ENCODE measurements at places on chromosomes 16 and 17.
A peak's percentile ranks its signal among the peaks of the same experiment; 100 is the strongest.

- no peak for DNase-seq
Measured at GRCh38 chr17:18161207-18162145, 22.2 kb upstream of the ALKBH5 start.

DNA sequence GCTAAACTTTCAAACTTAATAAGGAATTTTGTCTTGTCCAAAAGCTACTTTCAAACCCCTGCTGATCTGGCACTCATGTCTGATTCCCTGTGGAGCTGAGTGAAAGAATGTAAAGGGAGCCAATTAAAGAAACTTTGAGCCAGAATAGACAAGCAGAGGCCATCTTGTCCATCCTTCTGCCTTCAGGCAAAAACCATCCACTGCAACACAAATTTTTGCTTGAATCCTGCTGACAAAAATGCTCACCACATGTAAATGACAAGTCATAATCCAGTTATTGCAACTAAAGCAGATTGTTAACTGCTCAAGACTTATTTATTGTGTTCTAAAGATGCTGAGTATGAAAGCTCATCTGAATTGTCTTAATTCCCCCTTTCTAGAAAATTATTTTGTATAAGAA, 124.0 kb upstream of the HLF start:
- DNase-seq, result no peak

GRCh38 chr17:76439314-76439928, 13.5 kb downstream of the UBE2O start:
- DNase-seq, result no peak

DNA sequence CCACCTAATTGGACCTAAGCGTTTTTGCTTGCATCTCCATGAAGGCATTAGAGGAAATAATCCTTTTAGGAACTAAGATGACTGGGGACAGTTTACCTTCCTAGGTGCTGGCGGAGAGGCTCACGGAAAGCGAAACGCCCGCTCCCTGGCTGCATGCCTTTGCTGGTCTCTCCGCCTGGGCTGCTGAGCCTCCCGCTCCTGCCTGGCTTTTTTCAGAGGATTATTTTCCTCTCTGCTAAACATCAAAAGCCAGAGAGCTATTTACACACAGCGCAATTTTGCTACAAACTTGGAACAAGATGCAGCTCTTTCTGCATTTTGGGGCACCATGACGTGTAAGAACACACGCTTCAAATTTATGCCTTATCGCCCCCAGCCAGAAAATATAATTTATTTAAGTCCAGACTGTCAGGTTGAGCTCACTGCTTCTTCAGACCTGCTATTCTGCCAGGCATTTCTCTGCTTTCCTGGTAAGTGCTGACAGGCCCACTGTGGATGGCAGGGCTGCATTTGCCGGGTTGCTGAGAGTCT, 124.4 kb downstream of the SPACA3 start:
- DNase-seq, result no peak

GRCh38 chr16:89821438-89822187, 5.2 kb upstream of the FANCA start:
- DNase-seq, result no peak

DNA sequence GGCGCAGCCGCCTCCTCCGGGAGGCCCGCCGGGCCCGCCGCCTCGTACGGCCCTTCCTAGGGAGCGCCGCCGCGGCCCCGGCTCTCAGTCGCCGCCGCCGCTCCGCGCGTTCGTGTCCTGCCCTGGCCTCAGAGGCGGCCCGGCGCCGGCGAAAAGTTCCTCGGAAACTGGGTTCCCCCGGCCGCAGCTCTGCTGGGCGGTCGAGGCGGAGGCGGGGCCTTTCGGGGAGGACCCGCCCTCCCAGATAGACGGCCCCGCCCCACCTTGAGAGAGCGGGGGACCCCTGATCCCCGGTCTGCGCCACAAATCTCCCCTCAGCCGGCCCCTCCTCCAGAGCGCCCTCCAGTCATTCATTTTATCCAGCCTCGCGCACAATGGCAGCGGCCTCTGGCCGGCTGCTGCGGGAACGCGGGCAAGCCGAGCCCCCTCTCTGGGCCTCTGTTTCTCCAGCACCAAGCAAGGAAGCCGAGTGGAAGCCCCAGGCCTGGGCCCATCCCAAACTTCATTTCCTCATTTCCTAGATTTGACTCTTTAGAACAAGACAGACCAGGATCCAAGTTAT, at the start of gene SREBF1:
SREBF1 (minus strand) TSS at position 169 of the 562 bp plus-strand sequence. CDS start 169 bp downstream, outside the sequence.
- DNase-seq, result peak; percentile 83

- DNase-seq, result peak; percentile 65
Measured at GRCh38 chr17:38663125-38663751, 11.5 kb downstream of the EPOP start.

DNA sequence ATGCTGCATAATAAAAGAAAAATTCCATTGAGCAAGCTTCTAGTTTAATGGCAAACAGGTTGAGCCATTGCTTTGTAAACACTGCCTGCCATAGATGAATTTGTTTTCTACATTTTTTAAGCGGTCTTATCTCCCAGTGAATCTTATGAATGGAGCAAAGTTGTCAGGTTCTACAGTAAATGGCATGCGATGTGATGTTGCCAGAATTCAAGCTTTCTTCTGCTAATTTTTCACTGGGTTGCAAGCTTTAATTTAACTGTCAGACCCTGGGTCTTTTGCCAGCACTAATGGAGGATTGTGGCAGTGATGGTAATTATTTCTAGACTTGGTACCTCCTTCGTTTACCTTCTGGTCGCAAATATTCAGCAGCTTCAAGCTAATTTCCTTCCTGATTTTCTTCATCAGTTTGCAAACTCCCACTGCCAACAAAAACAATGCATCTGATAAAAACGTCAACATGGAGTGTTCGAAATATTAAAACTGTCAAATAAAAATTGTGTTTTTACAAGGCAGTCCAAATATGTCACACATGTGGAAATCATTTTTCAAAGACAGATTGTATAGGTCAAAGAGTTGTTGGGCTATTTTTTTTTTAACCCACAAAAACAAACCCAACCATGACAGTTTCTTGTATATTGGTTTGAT, 274.2 kb upstream of the ERCC4 start:
- DNase-seq, result no peak

DNA sequence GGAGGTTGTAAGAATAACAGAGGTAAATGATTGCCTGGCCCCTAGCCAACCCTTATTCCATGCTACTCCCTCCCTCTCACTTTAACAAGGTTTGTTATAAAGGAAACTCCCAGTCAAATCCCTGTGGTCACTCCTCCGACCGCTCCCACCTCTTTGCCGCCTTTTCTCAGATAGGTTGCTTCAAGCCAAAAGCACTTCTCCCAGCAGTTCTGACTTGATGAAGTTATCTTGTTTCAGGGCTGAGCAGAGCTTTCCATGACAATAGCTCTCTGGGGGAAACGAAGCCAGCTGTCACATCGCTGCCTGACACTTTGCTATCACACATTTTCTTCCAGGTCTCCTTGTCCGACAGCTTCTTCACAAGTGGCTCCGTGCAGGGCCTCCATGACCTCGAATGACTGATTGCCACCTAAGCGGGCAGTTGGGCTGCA, 278.6 kb downstream of the HAPSTR1 start:
- DNase-seq, result no peak

GRCh38 chr16:26809461-26809860, 257.3 kb upstream of the C16orf82 start:
- no peak for DNase-seq

DNA sequence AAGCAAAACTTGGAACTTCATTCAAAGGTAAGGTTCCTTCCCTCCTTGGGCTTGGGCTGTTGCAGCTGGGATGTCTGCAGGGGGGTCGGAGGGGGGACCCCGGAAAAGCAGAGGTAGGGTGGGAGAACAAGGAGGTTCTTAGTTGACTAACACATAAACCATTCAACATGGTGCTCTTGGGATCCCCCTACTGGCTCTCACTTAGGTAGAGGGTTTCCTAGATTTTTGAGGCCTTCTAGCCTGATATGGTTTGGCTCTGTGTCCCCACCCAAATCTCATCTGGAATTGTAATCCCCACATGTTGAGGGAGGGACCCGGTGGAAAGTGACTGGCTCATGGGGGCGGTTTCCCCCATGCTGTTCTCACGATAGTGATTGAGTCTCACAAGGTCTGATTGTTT, 93.9 kb downstream of the RGS9 start:
- no peak for DNase-seq

DNA sequence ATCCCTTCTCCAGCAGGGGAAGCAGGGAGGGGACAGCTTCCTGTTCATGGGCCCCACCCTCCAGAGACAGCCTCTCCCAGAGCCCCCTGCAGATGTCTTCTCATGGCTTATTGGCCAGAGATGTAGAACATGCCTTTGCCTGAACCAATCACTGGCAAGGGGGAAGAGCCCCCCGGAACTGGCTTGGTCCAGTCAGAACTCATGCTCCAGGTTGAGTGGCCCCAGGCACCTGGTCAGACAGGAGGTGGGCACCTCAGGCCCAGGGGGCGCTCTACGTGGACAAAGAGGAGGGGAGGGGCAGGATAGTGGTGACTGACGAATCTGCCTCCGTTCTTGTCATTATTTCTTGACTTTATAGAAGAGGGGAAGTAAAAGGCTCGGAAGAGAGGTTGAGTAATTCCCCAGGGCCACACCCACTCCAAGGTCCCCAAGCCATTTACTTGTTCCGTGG, 23.6 kb downstream of the RAB11FIP4 start:
- DNase-seq, result no peak

DNA sequence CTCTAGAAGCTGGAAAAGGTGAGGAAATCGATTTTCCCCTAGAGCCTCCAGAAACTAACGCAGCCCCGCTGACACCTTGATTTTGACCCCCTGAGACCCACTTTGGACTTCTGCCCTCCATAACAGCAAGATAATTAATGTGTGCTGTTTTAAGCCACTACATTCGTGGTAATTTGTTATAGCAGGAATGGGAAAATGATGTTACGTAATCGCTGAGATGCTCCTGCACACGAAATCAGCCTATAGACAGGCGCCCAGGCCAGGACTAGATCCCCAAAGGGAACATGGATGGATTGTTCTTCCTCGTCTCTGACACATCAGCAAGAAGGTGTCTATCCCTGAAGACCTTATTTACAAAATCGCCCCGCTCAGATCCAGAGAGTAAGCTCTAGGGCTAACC, 1.4 kb upstream of the MYOCD start:
- no peak for DNase-seq

GRCh38 chr16:87951552-87952538, 611 bp downstream of the BANP start:
- no peak for DNase-seq

- DNase-seq, result peak; percentile 87
Measured at GRCh38 chr17:7627250-7628121, at the start of gene SAT2. SAT2 (minus strand) TSS chr17:7627821; CDS start chr17:7627635, 186 bp downstream.

DNA sequence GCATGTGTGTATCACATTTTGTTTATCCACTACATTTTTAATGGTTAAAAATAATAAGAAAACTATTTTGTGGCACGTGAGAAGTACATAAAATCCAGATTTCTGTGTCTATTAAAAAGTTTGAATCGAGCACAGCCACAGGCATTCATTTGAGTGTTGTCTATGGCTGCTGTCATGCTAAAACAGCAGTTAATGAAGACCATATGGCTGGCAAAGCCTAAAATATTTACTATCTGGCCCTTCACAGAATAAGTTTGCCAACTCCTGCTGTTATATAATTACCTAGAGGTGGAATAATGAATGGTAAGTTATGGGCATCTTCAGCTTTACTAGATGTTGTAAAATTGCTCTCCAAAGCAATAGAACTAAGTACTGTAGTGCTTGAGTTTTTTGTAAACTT, 30.5 kb downstream of the TMEM98 start:
- DNase-seq, result no peak

DNA sequence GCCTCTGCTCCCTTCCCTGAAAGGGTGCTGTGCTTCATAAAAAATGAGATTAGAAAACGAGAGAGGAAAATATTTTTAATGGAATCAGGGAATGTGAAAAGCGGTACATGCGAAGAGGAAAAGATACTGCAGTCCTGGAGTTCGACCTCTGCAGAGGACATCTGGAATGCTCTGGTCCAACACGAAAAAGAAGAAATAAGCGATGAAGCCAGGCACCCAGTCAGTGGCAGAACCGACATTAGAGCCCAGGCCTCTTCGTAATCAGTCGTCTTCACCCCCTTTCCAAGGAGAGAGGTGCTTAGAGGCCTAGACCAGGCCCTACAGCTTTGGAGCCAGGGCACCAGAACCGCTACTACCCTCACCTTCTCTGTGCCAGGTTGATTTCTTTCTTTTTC, 459 bp upstream of the MARCHF10 start:
- no peak for DNase-seq

DNA sequence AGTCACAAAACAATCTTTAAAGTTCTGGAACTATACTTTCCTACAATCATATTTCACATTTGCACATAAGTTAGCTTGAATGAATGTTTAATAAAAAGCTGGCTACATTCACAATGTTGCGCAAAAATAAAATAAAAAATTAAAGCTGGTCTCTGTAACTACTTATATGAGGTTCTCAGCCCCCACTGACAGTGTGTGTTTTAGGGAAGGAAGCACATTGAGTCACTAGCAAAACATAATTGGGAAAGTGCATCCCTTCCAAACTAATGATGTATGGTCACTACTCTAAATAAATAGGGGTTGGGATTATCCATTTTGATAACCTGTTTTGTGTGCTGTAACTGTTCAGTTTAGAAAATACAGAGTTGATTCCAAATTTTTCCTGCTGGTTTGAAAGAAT, 251.9 kb downstream of the IRX3 start:
- DNase-seq, result no peak

DNA sequence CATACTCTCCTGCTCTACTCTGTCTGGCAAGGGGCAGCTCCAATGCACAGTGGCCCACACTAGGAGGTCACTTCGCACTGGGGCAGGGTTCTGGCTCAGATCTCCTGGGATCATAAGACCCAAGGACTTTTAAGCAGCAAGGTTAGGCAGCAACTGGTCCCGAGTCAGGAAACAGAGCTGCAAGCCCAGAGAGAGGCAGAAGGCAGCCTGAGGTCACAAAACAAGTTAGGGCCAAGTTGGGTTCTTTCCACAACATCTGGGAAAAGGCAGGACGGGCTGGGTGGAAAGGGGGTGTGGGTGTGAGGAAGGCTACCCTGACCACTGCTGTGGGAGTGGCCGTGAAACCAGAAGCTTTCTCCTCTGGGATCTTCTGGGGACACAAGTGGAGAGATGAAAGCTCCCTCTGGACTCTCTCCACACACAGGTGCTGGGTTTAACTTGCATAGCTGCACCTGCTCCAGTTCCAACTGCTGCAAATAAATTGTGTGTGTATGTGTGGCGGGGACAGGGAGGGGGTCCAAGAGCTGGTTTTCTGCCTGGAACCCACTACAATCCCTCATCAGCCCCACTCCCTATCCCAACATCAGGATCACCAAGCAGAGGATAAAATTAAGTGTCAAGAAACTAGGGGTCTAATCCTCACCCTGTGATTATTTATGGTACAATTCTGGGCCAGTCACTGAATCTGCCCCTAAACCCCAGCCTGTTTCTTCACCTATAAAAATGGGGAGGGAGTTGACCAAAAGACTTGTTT, 8.0 kb upstream of the TSPOAP1 start:
- DNase-seq, result peak; percentile 67

GRCh38 chr16:67528870-67529581, 397 bp downstream of the RIPOR1 start:
- DNase-seq, result peak; percentile 55

GRCh38 chr16:11677451-11677951, 9.2 kb downstream of the SNN start:
- DNase-seq, result no peak

Measured in activated T-cell treated with anti-CD3 and anti-CD28 coated beads, Interleukin-2, amount 50 U/mL, for 48 hours (primary cell).